AML-193 (cell line): ENCODE measurements at places on chromosomes 4 and X.

GRCh38 chr4:165207016-165207430 lies 338 bp upstream of the KLHL2 start:
- DNase-seq = no peak

DNA sequence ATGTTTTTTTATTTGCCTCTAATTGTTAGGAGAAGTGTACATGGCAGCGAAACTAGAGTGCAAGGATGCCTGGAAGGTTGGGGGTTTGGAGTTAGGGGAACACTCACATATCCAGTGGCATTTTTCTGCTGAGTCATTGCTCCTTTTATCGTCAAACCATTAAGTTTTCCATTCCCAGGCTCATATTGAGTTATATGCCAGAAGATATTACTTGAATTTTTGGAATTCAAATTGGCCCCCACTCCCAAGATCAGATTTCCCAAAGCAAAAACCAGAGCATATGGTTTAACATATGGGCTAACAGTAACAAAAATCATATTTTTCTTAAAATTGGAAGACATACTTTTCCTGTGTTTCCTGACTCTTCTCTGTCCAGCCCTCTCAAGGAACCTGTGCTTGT lies 152.7 kb downstream of the FSTL5 start:
- DNase-seq = no peak

DNA sequence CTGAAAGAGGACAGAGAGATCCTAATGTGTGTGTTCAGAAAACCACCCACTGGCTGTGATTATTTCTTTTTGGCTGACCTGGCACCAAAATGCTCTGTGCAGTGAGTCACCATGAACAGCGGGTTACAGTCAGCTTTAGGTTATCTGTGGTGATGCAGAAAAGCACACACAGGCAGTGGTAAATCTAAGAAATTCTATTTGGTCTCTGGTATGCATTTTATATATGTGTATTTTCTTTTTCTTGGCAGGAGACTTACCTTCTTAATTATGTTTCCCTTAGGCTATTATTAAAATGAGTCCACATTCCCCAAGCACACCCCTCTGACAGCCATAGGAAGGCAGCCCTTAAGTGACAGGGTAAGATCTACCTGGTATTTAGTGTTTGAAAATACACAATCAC lies 79.1 kb upstream of the TFDP3 start:
- DNase-seq = no peak

- no peak for DNase-seq
Observed at GRCh38 chr4:69534697-69535096, 39.0 kb upstream of the UGT2B4 start.

DNA sequence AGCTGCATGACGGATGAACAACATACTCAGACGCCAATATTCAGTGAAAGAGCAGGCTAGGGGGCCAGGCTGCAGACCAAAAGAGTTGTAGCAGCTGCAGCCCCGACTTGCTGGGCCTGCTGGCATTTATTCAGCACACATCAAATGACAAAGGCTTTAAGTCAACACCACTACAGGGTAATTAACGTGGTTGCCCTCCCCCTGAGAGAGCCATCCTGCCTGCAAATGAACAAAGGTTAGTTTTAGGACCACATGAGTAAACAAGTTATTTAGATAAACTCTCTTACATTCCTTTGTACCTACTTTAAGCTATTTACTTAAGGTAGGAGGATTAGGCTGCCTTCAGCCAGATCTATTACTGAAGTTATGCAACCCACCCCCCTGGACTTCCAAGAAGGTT lies 1329.1 kb downstream of the PCDH18 start:
- DNase-seq = no peak
